Activated naive CD4-positive, alpha-beta T cell (primary cell): ENCODE measurements at places on chromosomes 7 and 10.

DNA sequence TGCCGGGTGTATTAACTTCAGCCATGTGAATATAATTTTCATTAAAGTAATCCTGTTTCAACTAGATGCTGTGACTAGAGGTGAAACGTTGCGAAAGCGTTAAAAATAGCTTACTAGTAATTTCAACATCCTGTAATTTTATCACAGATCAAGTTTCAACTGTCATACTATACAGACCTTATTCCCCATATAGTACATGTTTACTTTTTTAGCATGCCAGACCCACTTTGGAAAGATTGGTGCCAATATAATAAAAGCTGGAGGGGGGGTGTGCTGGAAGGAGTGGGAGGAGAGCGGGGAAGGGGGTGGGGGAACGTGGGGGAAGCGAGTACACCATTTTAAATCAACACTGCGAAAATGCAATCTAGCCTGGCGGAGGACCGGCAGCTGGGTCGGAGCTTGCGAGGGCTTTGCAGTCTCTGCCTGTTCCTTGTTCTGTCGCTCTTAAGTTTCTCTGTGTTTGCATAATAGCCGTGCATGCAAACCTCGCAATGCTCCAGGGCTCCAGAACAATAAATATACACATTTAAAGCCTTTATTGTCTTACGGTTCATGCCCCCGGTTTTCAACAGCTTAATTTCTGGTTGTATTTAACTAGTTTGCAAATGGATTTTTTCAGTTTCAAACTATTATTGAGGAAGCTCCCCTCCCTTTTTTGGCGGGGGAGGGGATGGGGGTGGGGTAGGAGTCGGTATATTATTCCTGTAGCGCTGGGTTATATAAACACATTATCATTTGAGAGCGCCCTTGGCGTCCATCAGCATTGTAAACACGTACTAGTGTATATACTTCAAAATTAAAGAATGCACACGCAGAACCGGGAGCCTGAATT lies 1.3 kb upstream of the ARID5B start:
- peak; percentile 9 for DNase-seq

DNA sequence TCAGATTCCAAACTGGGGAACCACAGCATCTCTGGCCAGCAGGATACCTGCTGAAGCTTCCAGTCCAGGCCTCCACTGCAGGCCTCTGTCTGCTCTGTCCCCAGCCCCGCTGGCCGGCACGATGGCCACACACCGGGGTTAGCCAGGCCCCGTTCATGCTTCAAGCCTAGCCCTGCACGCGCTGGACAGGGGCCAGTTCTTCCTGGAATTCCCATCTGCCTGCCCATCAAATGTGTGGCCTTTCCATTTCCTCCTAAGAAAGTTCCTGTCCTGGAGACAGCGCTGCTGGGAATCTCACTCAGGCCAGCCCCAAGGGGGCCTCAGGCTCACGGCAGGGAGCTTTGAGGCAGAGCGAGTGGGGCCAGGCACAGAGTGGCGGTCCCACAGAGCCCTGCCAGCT lies 18.0 kb downstream of the SH2B2 start:
- DNase-seq = no peak

DNA sequence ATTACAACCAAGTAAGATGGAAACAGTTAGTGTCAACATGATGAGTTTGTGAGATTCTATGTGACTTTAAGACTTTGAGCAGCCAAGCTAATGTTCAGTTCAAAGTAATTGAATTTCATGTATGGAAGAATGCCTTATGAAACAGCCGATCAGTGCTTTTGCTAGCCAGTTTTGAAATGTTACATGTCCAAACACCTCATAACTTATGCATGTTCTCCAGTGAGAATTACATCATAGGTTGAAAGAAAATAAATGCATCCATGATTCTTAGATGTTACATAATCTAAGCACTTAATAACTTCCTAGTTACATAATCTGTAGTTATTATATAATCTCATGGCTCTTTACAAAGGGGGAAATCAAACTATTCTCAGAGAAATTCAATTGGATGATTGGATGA lies 211.3 kb downstream of the BICC1 start:
- DNase-seq = no peak

GRCh38 chr10:78507510-78508160 lies 474.0 kb downstream of the RPS24 start:
- DNase-seq = no peak

GRCh38 chr7:75711076-75711475 lies 27.7 kb downstream of the HIP1 start:
- DNase-seq = no peak

- no peak for DNase-seq
These were observed 251.1 kb upstream of the MEOX2 start for GRCh38 chr7:15937571-15937970.
